K562 (cell line): ENCODE measurements at places on chromosomes 4 and X. TPM values are rescaled to one million over a fixed set of nuclear protein-coding genes. Genes with fewer than 3 reads are reported as not detected.

The ASIC5 gene
- total RNA-seq, result not detected in 2 replicates

The GSX2 gene
- not detected in 2 replicates for total RNA-seq

The FBXO8 gene
- 14.8 and 16.5 TPM in 2 replicates for total RNA-seq

The PRSS48 gene
- total RNA-seq, result not detected in 2 replicates

The SMIM14 gene
- total RNA-seq, result 1.8 and 2.0 TPM in 2 replicates

The F9 gene
- total RNA-seq, result 0.09 and 0.11 TPM in 2 replicates

The REST gene
- 23.2 and 24.0 TPM in 2 replicates for total RNA-seq

The FUNDC1 gene
- 18.4 and 19.1 TPM in 2 replicates for total RNA-seq

- H3K36me3 ChIP-seq, result no peaks in the 10 kb centered on the region
- H3K4me1 ChIP-seq, result no peaks in the 10 kb centered on the region
- no peak overlapping the region for H3K4me3 ChIP-seq
- no peaks in the 10 kb centered on the region for H3K27me3 ChIP-seq
Observed at GRCh38 chrX:141164406-141164805, 12.5 kb downstream of the LDOC1 start.

DNA sequence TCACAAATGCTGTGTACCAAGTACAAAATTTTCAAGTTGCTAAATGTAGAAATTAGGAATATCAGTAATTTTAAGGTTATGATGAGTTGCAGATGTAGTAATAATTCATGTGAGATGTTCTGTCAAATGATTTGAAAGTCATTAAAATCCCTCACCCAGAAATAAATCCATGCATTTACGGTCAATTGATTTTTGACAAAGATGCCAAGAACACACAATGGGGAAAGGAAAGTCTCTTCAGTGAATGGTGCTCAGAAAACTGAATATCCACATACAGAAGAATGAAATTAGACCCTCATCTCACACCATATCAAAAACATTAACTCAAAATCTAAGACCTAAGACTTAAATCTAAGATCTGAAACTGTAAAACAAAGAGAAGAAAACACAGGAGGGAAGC is 12.9 kb upstream of the BMPR1B start:
- H3K4me3 ChIP-seq, result no peak overlapping the region
- no peaks in the 10 kb centered on the region for H3K27me3 ChIP-seq
- H3K36me3 ChIP-seq, result no peaks in the 10 kb centered on the region

DNA sequence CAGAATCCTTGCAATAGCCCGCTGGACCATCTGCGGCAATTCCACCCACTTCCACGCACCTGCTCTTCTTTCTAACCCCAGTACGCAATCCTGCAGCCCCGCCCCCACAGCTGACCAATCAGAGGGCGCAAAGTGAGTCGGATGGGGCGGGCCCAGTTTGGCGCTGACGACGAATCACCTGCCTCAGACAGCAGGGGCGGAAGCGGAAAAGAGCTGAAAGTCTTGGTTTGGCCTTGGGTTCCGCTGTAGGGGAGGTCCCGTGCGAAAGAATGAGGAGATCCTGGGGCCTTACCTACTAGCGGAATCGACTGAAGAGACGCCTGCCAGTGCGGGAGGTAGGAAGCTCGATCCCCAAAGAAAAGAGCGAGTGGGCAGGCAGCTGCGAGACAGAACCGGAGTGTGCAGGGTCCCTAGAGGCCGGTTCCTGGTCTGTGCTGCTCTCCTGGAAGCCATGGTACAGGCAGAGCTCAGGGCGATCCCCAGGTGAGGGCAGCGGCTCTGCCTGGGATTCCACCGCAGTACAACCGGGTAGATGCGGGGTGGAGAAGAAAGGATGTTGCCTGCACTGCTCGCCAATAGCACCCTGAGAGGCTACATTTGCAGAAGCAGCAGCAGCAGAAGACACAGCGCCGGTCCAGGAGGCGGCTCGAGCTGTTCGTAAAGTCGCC is at the start of gene TMEM184C:
Gene TMEM184C (plus strand): TSS at position 225 of the 668 bp plus-strand sequence. CDS start 560 bp downstream, outside the sequence.
- no peaks in the 10 kb centered on the region for H3K4me1 ChIP-seq
- no peaks in the 10 kb centered on the region for H3K27me3 ChIP-seq
- H3K4me3 ChIP-seq, result peak within 1 kb of the TSS; percentile 72
- H3K36me3 ChIP-seq, result peaks cover 19% of the 10 kb centered on the region; the same call in 2 of the 3 replicates
- peak; percentile 97 for DNase-seq
- peak within 1 kb of the TSS; percentile 82 for H3K27ac ChIP-seq

- peaks cover 23% of the 10 kb centered on the region; the same call in 2 of the 3 replicates for H3K36me3 ChIP-seq
- no peaks in the 10 kb centered on the region for H3K27me3 ChIP-seq
- H3K4me3 ChIP-seq, result peak overlapping the region; percentile 58
- peaks cover 11% of the 10 kb centered on the region for H3K4me1 ChIP-seq
Observed at GRCh38 chr4:119300101-119300978, 21.6 kb downstream of the FABP2 start.

- DNase-seq, result no peak
- no peaks in the 10 kb centered on the region for H3K36me3 ChIP-seq
- no peak overlapping the region for H3K27ac ChIP-seq
Observed at GRCh38 chrX:40827331-40827730, 92.0 kb upstream of the MED14 start.

DNA sequence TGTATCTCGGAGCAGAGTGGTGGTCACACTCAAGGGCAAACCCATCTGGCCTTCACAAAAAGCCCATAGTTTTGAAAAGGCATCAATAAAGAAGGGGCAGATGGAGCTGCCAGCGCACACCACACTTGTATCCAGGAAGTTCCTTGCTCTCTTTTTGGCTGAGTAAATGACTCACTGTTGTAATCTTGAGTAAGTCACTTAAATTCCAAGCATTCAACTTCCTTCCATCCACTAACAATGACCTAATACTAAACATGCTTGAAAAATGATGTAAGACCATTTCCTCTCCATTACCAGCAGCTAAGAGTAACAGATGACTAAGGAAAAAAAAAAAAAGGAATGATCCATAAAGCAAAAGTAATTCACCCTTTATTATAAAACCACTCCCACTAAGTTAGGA is 32.4 kb upstream of the MYOZ2 start:
- DNase-seq, result peak; percentile 8
- no peaks in the 10 kb centered on the region for H3K4me1 ChIP-seq
- H3K27ac ChIP-seq, result no peak overlapping the region
- H3K36me3 ChIP-seq, result no peaks in the 10 kb centered on the region
- H3K4me3 ChIP-seq, result no peak overlapping the region

DNA sequence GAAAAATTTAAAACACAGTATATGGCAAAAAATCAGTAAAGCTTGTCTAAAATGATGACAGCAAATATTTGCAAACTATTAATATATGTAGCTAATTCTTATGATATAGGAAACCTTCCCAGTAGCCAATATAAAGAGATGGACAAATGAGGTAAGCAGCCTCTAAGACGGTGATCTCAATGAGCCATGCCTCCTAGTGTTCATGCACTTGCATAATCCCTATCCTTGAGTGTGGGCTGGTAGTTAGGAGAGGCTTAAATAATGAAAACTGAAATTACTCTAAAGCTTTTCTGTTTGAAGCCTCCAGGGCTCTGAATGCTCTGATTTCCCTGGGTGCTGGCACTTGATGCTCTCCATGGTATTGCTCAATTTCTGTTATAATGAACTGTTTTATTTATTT is 24.6 kb upstream of the ARMCX4 start:
- no peaks in the 10 kb centered on the region for H3K36me3 ChIP-seq
- no peaks in the 10 kb centered on the region for H3K4me1 ChIP-seq
- H3K27me3 ChIP-seq, result no peaks in the 10 kb centered on the region
- H3K4me3 ChIP-seq, result no peak overlapping the region

GRCh38 chr4:5704276-5704675 is 4.1 kb downstream of the EVC2 start:
- H3K27me3 ChIP-seq, result no peaks in the 10 kb centered on the region
- H3K4me1 ChIP-seq, result peaks cover 11% of the 10 kb centered on the region
- DNase-seq, result no peak
- no peak overlapping the region for H3K27ac ChIP-seq
- no peaks in the 10 kb centered on the region for H3K36me3 ChIP-seq

DNA sequence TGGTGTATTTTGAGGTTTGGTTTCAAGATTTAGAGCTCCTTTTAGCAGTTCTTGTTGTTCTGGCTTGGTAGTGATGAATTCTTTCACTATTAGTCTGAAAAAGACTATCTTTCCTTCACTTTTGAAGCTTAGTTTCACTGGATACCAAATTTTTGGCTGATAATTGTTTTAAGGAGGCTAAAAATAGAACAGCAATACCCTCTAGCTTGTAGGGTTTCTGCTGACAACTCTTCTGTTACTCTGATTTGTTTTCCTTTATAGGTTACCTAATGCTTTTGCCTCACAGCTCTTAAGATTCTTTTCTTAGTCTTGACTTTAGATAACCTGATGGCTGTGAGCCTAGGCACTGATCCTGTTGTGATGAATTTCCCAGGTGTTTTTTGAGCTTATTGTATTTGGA is 33.6 kb upstream of the HEPH start:
- no peaks in the 10 kb centered on the region for H3K36me3 ChIP-seq
- H3K4me1 ChIP-seq, result no peaks in the 10 kb centered on the region; the same call in 2 of the 3 replicates
- DNase-seq, result no peak

GRCh38 chr4:88527787-88528186 is 4.2 kb upstream of the PYURF start:
- H3K4me1 ChIP-seq, result peaks cover 12% of the 10 kb centered on the region; the same call in 2 of the 3 replicates
- no peak for DNase-seq
- H3K36me3 ChIP-seq, result no peaks in the 10 kb centered on the region
- H3K27ac ChIP-seq, result no peak overlapping the region
- H3K4me3 ChIP-seq, result no peak overlapping the region
- no peaks in the 10 kb centered on the region for H3K27me3 ChIP-seq

GRCh38 chrX:13938051-13938828 is 91.5 kb downstream of the GEMIN8 start:
- no peaks in the 10 kb centered on the region for H3K36me3 ChIP-seq
- H3K4me1 ChIP-seq, result no peaks in the 10 kb centered on the region
- peaks cover 21% of the 10 kb centered on the region for H3K27me3 ChIP-seq
- no peak overlapping the region for H3K4me3 ChIP-seq
- no peak overlapping the region for H3K27ac ChIP-seq
- DNase-seq, result no peak

GRCh38 chr4:145709336-145709735 is 29.4 kb downstream of the C4orf51 start:
- H3K4me1 ChIP-seq, result no peaks in the 10 kb centered on the region
- DNase-seq, result no peak
- H3K4me3 ChIP-seq, result no peak overlapping the region
- H3K27me3 ChIP-seq, result no peaks in the 10 kb centered on the region
- H3K27ac ChIP-seq, result no peak overlapping the region
- H3K36me3 ChIP-seq, result no peaks in the 10 kb centered on the region

DNA sequence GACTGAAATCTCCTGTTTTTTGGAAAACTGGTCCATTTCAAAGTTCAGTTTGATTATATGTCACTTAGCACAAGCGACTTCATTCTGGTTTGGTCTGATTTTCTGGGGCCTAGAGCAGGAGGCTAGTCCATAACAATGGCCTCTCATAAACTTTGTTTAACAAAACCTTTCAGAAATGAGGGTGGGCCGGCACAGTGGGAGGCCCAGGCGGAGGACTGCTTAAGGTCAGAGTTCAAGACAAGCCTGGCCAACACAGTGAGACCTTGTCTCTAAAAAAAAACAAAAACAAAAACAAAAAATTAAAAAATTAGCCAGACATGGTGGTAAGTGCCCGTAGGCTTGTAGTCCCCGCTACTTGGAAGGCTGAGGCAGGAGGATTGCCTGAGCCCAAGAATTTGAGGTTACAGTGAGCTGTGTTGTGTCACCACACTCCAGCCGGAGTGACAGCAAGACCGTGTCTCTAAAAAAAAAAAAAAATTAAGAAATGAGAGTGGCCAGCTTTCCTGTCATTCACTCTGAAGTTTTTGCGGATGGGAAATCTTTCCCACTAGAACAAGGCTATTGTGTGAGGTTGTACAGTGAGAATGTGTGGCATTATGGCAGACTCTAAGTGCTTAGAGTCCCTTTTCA is 1.2 kb upstream of the PLAC8 start:
- H3K4me3 ChIP-seq, result no peak overlapping the region
- DNase-seq, result no peak
- H3K27me3 ChIP-seq, result 0 out of 2 replicates have a peak, but pooled peaks cover 9% of the 10 kb centered on the region
- H3K36me3 ChIP-seq, result no peaks in the 10 kb centered on the region

DNA sequence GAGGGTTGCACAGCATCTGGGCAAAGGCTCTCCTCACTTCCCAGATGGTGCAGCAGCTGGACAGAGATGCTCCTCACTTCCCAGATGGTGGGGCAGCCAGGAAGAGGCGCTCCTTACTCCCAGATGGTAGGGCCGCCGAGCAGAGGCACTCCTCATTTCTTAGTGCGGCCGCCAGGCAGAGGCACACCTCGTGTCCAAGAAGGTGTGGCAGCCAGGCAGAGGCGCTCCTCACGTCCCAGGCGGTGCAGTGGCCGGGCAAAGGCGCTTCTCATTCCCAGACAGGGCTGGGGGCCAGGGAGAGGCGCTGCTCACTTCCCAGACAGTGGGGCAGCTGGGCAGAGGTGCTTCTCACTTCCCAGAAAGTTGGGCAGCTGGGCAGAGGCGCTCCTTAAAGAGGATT is 48.8 kb downstream of the ZNF732 start:
- H3K4me1 ChIP-seq, result no peaks in the 10 kb centered on the region
- H3K36me3 ChIP-seq, result no peaks in the 10 kb centered on the region
- no peak overlapping the region for H3K4me3 ChIP-seq
- H3K27ac ChIP-seq, result no peak overlapping the region
- no peaks in the 10 kb centered on the region for H3K27me3 ChIP-seq
- DNase-seq, result no peak

GRCh38 chr4:32503241-32503640 is 1783.1 kb downstream of the PCDH7 start:
- H3K27ac ChIP-seq, result no peak overlapping the region
- no peaks in the 10 kb centered on the region for H3K36me3 ChIP-seq
- no peak overlapping the region for H3K4me3 ChIP-seq
- no peak for DNase-seq
